ENCODE measurements at places on chromosomes 5 and 9.

GRCh38 chr5:140642718-140643117, 3.5 kb downstream of the TMCO6 start:
- no peak for DNase-seq

GRCh38 chr9:87372356-87372851, 125.3 kb upstream of the DAPK1 start:
- no peak for DNase-seq

GRCh38 chr5:24487368-24488229, 157.2 kb downstream of the CDH10 start:
- DNase-seq = no peak

- DNase-seq = no peak
Observed at GRCh38 chr5:156221816-156222215, 105.1 kb upstream of the SGCD start.

GRCh38 chr5:111735583-111736270, 21.3 kb downstream of the NREP start:
- no peak for DNase-seq

- peak; percentile 77 for DNase-seq
Observed at GRCh38 chr5:180135128-180135955, 63.8 kb upstream of the RNF130 start.

DNA sequence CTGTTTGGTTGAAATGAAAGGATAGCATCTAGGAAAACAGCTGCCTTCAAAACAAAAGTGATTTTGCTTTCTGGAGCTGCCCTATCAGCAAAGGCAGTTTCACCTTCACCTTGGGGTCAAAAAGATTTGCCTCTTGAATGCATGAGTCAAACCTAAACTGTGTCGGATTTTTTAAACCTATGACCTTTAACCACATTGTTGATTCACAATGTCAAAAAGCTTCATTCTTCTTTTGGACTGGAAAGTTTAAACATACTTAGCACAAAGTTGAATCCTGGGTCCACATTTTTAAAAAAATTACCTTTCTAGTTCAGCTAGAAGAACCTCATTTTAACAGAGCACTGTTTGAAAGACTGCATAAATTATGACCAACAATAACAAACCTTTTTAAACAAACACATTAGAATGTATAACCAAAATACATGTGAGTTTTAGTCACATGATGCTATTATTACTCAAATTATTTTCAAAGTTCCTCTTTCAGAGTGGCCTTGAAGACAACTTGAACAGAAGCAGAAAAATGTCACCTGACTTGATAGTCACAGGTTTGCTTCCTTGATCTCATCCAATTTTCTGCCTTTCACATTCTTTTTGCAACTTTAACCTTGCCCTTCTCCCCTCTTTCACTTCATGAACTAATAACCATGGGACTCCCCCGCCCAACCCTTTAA, 109.7 kb upstream of the LHFPL2 start:
- no peak for DNase-seq

GRCh38 chr9:126198854-126199253, 127.8 kb upstream of the MVB12B start:
- DNase-seq = no peak

DNA sequence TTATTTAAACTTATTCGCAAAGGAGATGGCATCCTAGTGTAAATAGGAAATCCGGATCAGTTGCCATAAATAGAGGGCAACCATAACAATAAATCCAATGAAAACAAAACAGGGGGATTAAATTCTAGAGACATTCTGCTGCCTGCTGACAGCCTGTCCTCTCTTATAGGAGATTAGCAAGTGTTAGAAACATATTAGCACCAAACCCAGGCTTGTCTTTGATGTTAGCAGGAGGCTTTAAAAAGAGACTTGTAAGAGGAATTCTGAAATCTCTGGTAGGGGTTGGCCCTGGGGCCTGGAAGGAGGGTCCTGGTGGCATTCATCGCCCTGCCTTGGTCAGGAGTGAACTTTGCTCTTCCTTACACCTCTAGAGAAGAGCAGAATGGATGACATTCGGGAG, 21.6 kb downstream of the NDST1 start:
- no peak for DNase-seq

- DNase-seq = no peak
Observed at GRCh38 chr5:105197531-105197930, 1634.9 kb upstream of the NUDT12 start.

DNA sequence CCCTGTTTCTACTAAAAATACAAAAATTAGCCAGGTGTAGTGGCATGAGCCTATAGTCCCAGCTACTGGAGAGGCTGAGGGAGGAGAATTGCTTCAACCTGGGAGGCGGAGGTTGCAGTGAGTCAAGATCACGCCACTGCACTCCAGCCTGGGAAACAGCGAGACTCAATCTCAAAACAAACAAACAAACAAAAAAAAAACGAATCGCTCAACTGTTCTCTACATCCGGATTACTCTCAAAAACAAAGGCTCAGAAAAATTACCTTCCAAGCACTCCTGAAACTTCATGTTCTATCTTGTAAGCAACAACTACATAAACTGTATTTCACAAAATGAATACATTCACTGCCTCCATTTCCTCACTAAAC, 14.0 kb downstream of the UBAP2 start:
- DNase-seq = no peak

GRCh38 chr5:144503123-144503522, 332.4 kb downstream of the KCTD16 start:
- DNase-seq = no peak

GRCh38 chr5:17105744-17106418, 111.5 kb upstream of the BASP1 start:
- no peak for DNase-seq

GRCh38 chr9:75239176-75239575, 150.9 kb downstream of the OSTF1 start:
- no peak for DNase-seq

DNA sequence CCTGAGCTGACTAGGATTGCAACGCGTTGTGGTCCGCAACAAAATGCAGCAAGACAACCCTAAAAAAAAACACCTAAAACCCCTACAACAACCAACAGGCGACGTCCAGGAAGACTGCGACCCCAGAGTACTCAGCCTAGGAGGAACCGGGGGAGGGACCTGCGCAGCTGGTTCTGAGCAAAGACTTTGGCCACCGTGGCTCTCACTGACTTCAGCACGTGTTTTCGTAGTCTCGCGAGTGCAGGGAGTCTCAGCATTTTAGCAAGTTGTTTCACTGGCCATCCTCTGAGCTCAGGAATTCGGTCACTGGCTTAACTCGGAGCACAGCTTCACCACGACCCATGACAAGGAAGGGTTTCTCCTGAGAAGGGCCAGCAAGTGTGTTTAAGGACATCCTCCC, 8.6 kb upstream of the ZDHHC11 start:
- no peak for DNase-seq

GRCh38 chr5:74081126-74081525, 455.1 kb downstream of the ARHGEF28 start:
- DNase-seq = no peak

- DNase-seq = peak; percentile 58
Observed at GRCh38 chr5:138177941-138178515, 402 bp downstream of the BRD8 start.

- DNase-seq = no peak
Observed at GRCh38 chr5:141496038-141496437, 7.2 kb downstream of the PCDHGC5 start.

DNA sequence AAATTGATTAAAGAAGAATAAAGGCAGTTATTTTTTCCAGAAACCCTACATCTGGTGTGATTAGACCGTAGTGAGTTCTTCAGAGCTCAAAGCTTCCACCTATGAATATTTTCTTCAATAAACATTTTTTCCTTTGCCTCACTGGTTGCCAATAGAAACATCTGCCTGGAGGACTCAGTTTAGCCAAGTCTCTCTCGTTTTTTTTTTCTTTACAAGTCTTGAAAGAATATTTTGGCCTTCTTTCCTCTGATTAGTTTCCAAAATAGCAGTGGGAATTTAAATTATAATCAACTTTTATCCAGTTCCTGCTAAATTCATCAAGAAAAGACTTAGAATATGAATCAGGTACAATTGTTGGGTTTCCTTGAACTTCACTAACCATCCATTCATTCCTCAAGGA, 897.5 kb downstream of the TLE1 start:
- no peak for DNase-seq

DNA sequence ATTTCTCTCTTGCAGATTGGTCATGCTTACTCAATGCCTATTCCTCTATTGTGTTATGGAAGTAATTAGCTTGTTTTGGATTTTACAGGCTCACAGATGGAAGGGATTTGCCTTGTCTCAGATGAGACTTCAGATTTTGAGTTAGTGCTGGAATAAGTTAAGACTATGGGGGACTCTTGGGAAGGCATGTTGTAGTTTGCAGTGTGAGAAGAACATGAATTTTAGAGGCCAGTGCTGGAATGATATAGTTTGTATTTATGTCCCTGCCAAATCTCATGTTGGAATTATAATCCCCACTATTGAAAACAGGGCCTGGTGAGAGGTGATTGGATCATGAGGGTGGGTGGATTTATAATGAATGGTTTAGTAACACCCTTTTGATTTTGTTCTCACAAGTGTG, 6.1 kb upstream of the TUSC1 start:
- DNase-seq = no peak

DNA sequence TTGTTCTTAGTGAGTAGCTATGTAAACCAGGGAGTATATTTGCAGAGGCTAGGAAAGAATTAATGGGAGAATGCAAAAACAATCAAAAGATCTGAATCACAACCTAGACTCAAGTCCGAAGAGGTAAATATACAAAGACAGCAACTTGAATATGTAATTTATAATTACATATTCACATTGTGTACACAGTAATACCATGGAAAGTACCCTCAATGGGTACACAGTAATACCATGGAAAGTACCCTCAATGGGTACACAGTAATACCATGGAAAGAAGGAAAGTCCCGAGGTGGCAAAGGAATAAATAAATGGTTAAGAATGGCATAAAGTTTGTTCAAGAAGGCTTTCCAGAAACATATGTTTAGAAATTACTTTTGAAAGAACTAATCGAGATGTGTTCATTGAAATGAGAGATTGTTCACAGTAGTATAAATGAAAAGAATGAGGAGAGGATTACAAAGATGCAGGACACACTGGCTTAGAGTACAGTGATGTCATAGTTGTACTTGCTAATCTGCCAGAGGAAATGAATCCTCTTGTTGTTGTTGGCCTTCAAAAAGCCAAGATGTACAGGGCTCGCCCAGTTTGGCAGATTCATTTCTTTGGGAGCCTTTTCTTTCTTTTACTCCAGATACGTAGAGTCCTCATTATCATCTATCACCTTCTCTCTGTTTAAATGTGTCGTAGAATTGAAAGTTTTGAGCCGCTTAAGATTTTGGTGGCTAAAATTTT, 116.0 kb downstream of the UNC13B start:
- no peak for DNase-seq

DNA sequence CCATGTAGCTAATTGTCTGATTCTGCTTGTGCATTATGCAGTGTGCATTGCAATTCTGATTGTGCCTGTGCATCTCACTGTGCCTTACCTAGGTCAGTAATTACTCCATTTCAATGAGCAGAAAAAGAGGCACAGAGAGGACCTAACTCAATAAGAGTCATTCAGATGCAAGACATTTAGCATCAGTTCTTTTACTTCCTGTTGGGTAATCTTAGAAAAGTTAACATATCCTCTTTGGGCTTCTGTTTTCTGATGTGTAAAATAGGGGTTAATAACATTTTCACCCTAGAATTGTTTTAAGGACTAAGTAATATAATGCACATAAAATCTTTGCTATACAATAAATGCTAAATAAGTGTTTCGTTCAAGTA, 7.0 kb upstream of the DCTN4 start:
- DNase-seq = no peak

GRCh38 chr9:2159521-2160454, 144.6 kb downstream of the SMARCA2 start:
- DNase-seq = peak; percentile 77

DNA sequence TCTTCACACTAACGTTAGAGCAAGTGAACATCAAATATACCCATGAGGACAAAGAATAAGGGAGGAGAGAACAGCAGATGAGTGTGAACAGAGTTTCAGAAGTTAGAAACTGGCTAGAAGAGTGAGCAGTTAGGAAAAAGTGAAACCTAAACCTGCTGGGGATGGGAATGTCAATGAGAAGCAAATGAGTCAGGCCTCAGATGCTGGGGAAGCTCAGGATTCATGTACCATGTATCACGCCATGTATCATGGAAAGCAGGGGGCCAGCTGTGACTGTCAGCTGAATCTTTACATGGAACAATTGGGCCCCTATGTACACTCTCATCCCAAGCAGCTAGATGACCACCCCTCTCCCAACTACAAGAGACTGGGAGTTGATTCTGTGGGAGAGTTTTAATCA, 16.2 kb downstream of the GDF9 start:
- DNase-seq = no peak

DNA sequence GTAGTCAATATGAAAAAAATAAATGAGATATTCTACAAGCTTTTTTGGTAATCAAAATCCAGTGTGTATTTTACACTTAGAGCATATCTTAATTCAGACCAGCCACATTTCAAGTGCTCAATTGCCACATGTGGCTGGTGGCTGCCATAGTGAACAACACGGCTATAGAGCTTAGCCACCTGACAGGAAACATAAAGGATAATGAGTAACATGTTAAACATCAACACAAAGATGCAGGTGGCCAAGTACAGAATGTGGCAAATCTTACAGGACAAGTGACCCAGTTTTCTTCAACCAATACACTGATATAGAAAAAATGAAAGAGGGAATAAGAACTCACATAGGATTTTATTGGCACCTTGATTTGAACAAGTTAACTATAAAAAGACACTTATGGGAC, 61.4 kb downstream of the KIF24 start:
- DNase-seq = no peak

DNA sequence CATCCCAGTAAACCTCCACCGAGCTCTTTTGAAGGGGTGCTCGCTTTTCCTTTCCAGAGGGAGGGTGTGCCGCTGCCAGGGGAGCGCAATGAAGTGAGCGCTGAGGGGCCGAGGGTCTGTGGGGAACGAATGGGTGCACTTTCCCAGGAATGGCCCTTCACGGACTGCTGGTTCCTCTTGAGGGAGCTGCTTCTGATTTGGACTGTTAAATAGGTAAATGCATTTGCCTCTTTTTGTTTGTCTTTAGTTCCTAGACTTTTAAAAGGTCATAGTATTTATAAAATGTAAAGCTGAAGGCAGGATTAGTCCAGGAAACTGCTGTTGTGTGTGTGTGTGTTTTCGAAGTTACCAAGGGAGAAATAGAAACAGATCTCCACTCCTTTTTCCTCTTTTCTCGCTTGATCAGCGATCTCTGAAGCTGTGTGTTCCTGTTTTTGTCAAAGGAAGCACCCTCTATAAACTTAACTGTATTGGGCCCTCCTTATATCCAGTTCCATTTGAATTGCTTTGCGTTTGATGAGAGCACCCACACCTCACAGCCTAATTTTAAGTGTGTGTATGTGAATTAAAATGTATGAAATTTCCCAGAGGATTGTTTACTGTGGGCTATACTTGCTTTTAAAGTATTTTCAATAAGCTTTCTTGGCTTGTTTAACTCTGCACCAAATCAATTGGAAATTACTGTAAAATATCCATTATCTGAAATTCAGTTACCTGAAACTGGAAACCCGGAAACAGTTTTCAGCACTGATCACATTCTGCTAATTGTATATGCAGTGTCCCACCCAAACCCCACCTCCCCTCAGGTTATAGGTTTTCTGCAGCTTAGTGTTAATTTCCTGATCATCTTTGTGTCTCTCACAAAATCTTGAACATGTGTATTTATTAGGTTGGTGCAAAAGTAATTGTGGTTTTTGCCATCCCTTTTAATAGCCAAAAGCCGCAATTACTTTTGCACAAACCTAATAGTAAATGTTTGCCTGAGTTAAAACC, 966 bp downstream of the SNX2 start:
- DNase-seq = peak; percentile 22

GRCh38 chr5:75666801-75667200, 50.4 kb downstream of the POC5 start:
- DNase-seq = no peak

GRCh38 chr5:24068524-24068923, 561.1 kb downstream of the PRDM9 start:
- DNase-seq = no peak

Data from cerebellar cortex (tissue), 1 donor.